ENCODE measurements at places on chromosomes 3 and 15.

DNA sequence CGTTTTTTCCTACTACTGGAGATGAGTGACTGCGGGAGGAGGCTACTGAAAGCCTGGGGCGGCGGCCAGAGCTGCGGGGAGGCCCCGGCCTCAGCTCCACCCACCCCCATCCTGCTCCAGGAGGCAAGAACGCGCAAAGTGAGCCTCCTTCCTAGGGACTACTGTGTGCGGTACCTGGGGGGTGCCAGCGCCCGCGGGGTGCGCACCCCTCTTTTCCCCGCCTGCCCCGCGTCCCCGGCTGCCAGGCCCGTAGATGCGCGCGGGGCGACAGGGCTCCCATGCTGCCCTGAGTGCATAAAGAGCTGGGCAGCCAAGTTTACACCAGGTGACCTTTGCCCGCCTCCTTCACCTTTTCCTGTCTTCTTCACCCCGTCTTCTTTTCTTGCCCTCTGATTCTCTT is 2.5 kb upstream of the USF3 start:
- peak; percentile 12 for DNase-seq

DNA sequence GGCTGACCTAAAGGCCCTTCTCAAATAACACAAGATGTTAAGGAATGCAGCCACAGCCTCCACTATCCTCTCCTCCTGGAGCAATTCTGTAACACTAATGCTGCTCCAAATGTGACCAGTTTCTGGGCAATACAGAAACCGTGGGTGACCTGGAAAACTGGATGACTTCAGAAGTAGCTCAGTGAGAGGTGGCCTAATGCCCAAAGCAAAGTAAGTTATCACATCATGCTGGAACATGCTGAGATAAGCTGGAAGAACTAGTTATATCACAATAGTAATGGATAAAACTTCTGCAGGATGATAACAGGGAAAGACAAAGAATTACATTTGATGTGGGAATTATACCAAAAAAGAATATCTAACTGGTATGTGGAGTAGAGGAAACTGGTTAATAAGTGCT is 72.0 kb downstream of the DHX30 start:
- DNase-seq = no peak

DNA sequence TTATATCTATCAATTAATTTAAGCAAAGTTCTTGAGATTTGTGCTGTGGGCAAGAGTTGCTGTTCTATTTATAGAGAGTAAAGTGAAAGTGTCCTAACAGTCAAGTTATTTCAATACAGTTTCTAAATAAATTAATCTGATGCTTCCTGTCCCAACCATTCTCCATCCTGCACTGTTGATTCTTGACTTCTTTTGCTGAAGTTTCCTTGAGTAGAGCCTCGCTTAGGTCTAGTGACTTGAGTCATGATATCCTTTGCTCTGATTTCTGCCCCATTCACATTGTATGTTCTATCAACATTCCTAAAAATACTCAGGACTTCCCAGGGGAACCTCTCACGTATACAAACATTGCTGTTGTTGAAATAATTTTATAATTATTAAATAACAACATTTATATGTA is 498.4 kb upstream of the ALCAM start:
- DNase-seq = no peak

GRCh38 chr3:65338571-65338970 is 650.8 kb upstream of the ADAMTS9 start:
- no peak for DNase-seq

DNA sequence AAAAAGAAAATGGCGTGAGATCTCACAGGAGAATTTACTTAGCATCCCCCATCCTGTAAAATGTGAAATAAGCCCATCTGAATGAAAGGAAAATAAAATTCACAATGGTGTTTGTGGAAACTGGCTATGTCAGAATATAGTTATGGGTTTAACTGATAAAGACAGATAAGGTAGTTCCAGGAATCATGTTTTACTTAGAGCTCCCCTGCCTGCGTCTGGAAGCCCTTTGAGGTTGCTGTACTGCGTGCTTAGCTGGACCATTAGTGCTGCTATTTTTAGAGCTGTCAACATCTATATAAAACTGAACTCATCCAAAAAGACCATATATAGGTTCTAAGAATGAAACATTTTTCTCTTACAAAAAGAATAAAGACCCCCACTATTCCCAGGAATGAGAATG is 130.8 kb downstream of the LSAMP start:
- no peak for DNase-seq

DNA sequence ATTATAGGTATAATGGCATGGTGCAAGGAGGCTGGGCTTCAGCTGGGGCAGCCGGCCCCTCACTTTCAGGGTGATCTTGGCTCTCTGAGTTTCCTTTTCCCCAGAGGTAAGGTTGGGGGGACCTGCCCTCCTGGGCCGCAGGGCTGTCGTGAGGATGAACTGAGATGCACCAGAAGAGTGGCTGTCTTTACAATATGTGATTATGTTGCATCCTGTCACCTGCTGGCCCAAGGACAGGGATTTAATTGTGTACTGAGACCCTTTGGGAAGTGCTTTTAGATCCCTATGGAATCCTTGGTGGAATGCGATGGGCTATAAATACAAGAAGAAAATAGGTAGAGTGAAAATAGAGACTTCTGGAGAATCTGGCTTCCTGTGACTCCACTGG is 22.1 kb downstream of the ANAPC13 start:
- DNase-seq = no peak

DNA sequence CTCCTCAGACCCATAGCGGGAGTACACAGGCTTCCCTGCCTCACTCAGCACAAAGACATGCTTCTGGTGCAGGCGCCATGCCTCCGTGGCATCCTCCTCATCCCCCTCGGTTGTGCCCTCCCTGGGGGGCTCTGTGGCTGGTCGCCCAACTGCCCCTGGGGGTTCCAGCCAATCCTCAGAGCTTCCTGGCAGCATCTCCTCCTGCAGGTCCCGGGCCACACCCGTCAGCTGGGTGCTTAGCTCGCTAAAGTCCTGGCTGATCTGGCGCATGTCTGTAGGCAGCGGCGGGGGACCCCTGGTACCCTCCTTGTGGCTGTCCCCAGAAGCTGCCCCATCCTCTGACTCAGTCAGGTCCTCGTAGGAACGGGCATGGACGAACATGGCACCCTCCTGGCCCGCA is 7.9 kb upstream of the MST1R start:
- DNase-seq = no peak

- no peak for DNase-seq
Measured at GRCh38 chr3:161770484-161771386, 274.1 kb downstream of the OTOL1 start.

DNA sequence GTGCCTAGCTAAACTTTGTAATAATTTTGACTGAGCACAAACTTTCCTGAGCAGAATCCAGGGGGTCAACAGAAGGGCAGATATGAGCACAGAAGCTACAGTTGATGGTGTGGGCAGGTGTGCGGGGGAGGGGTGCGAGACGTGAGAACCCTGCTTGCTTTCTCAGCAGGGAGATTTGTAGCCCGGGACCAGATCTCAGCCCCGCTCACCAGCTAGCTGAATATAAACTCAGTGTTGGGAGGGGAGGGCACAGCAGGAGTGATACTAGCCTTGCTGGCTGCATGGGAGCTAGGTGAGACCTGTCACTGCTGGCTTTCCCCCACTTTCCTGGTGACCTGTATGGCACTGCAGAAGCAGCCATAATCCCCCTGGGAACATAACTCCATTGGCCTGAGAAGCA is 83.4 kb downstream of the CLDN1 start:
- DNase-seq = no peak

- no peak for DNase-seq
Measured at GRCh38 chr3:73255609-73256029, 194.2 kb downstream of the EBLN2 start.

GRCh38 chr3:27659279-27660021 is 62.7 kb downstream of the EOMES start:
- peak; percentile 33 for DNase-seq

- no peak for DNase-seq
Measured at GRCh38 chr3:38043486-38043885, 4.5 kb downstream of the DLEC1 start.

- DNase-seq = no peak
Measured at GRCh38 chr3:86990734-86991481, at the start of gene VGLL3. TSS of gene VGLL3 (minus strand) at chr3:86991149. CDS start at chr3:86990743, 406 bp downstream.

DNA sequence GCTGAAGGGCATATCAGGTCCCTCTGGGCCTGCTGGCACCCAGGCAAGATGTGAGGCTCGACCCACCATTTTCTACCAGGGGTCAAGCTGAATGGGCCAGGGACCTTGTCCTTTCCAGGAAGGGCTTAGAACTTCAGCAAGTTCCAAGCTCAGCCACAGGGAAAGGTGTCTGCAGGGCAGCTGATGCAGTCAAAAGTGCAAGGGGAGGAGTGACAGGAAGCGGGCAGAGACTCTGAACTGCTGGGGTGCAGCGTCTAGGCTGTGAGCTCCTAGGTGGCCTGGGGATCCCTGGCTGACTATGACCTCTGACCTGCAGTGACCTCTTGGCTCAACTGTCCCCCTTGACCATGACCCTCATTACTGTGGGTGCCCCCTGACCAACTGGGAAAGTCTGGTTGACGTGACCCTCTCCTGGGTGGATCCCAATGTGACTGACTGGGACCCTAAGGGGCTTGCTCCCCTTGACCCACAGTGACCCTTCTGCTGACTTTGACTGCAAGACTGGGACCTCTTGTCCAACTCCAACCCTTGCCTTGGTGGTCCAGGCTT is 14.4 kb upstream of the SEC13 start:
- peak; percentile 29 for DNase-seq

- no peak for DNase-seq
Measured at GRCh38 chr3:76765511-76765910, 274.4 kb upstream of the ROBO2 start.

GRCh38 chr3:128033102-128033501 is 19.1 kb upstream of the SEC61A1 start:
- no peak for DNase-seq

- DNase-seq = no peak
Measured at GRCh38 chr3:58613236-58614132, 36.3 kb upstream of the FAM107A start.

GRCh38 chr15:58293622-58294550 is 137.9 kb upstream of the LIPC start:
- DNase-seq = no peak

- DNase-seq = peak; percentile 19
Measured at GRCh38 chr15:75923756-75924155, 20.1 kb downstream of the FBXO22 start.

- no peak for DNase-seq
Measured at GRCh38 chr15:87777054-87777561, 479.4 kb downstream of the NTRK3 start.
